ENCODE measurements at places on chromosomes 11 and 22.
A peak's percentile ranks its signal among the peaks of the same experiment; 100 is the strongest.

- no peak for DNase-seq
Measured at GRCh38 chr11:125498521-125498920, 2.5 kb upstream of the FEZ1 start.

- DNase-seq, result no peak
Measured at GRCh38 chr11:128195057-128195751, 392.2 kb downstream of the ETS1 start.

- DNase-seq, result no peak
Measured at GRCh38 chr22:32803020-32803737, 1.7 kb downstream of the TIMP3 start.

GRCh38 chr11:44574610-44575287, 9.3 kb downstream of the CD82 start:
- DNase-seq, result no peak

DNA sequence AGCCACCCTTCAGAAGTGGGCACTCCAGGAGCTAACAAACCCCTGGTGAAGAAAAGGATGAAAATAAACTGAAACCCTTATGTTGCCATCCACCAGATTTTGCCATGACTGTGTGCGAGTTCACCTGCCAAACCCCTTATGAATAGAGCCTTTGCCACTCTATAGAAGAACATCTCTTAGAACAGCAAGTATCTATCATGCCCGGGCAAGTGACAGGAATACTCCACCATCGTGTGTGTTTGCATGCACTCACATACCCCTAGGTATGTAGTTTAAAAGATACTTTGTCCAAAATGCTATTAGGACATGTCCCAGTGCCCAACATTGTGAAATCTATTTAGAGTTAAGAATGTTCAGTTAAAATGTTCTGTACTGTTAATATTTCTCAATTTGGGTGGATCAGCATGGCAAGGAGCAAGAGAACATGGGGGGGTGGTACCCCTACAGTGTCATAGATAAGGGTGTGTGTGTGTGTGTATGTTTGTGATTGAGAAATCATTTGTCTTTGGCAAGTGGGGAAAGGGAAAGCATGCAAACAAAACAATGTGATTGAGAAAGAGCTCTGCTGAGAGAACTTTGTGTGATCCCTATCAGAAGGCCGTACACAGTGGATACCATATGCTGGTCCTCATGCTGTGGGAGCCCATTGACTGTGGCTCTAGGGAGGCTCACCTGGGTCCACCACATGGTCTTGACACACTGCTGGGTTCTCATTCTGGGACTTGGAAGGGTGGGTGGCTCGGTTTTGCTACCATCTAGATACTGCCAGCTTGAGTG, 94.9 kb downstream of the ZBTB16 start:
- no peak for DNase-seq

DNA sequence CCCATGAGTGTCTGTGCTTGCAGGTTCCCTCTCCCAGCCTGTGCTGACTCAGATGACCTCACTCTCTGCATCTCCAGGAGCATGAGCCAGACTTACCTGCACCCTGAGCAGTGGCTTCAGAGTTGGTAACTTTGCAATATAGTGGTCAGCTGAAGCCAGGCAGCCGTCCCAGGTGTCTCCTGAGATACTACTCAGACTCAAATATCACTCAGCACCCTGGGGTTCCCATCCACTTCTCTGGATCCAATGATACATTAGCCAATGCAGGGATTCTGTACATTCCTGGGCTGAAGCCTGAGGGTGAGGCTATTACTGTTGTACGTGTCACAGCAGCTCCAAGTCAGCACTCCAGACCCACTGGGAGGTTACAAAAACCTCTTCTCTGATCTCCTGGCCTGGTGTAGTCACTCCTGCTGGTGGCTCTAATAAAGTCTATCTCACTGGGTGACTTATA, 87.8 kb upstream of the TOP3B start:
- DNase-seq, result no peak

DNA sequence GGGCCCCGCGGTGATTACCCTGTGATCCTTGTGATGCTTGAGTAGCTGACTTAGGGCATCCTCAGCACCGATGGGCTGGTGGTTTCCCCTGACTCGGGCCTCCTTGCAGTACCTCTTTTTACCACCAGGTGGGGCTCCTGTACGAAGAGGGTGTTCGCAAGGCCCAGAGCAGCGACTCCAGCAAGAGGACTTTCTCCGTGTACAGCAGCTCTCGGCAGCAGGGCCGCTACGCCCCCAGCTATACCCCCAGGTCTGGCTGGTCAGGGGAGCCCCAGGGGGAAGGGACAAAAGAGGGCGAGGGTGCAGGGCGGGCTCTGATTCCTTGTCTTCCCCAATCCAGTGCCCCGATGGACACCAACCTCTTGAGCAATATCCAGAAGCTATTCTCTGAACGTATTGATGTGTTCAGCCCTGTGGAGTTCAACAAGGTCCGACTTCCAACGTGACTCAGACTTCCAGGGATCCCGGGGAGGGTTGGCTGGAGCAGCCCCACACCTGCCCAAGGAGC, 1.3 kb upstream of the TM7SF2 start:
- DNase-seq, result peak; percentile 97

- no peak for DNase-seq
Measured at GRCh38 chr11:96091476-96091875, 167.6 kb upstream of the MTMR2 start.

- no peak for DNase-seq
Measured at GRCh38 chr11:113204280-113204679, 110.1 kb upstream of the TTC12 start.

GRCh38 chr11:59053387-59053786, 32.7 kb upstream of the GLYATL1B start:
- peak; percentile 79 for DNase-seq

DNA sequence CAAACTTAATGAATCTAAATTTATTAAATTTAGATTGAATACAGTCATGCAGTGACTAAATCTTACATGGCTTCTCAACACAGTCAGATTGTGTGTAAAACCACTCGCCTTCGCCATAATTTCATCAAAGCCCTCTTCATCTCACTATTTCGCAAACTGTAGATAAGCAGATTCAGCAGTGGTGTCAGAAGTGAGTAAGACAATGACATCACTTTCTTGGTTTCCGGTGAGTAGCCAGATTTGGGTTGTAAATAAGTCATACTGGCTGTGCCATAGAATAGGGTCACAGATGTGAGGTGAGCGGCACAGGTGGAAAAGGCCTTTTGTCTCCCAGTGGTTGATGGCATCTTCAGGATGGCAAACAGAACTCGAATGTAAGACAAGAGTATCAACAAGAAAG, 3.4 kb downstream of the OR10A6 start:
- no peak for DNase-seq

GRCh38 chr11:8239536-8240228, 24.0 kb downstream of the LMO1 start:
- no peak for DNase-seq

- no peak for DNase-seq
Measured at GRCh38 chr22:19187716-19188563, 9.4 kb upstream of the SLC25A1 start.

GRCh38 chr11:12556788-12557384, 117.3 kb upstream of the TEAD1 start:
- no peak for DNase-seq

- DNase-seq, result peak; percentile 38
Measured at GRCh38 chr22:30605449-30606110, 1.4 kb upstream of the TCN2 start.

- DNase-seq, result no peak
Measured at GRCh38 chr22:36015155-36015810, 13.3 kb downstream of the RBFOX2 start.

GRCh38 chr22:41445129-41446056, 1.2 kb downstream of the TOB2 start:
- DNase-seq, result no peak
